ENCODE measurements at places on chromosomes 2 and 18.

DNA sequence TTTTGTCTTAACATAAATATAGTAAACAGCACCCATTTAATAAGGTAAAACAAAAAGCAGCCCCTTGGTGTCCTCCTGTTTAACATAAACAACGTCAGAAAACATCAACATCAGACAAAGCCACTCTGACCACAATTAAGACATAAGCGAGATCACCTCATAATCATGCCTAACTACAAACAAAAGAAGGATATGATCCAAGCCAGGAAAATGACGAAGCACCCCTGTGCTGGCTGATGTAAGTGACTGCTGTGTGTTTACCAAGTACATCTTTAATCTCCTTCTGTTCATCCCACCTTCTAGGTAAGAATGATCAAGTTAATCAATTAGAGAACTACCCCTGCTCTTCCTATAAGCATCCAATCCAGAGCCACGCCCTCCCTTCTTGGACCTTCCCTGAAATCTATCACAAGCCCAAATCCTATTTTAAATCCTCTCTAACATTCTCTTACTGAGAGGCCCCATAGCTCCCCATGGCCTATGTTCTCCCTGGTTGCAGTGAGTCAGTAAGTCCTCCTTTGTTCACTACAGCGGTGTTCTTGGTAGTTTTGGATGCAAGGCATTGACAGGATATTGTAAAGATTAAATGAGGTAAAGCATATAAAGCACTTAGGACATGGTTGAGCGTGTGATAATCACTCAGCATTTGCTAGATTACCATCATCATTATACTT is 424.2 kb downstream of the TSN start:
- DNase-seq, result no peak

GRCh38 chr2:64797881-64798575 is 144.3 kb upstream of the SERTAD2 start:
- DNase-seq, result peak; percentile 4

- no peak for DNase-seq
Measured at GRCh38 chr18:30086351-30086750, 956.2 kb downstream of the DSC3 start.

DNA sequence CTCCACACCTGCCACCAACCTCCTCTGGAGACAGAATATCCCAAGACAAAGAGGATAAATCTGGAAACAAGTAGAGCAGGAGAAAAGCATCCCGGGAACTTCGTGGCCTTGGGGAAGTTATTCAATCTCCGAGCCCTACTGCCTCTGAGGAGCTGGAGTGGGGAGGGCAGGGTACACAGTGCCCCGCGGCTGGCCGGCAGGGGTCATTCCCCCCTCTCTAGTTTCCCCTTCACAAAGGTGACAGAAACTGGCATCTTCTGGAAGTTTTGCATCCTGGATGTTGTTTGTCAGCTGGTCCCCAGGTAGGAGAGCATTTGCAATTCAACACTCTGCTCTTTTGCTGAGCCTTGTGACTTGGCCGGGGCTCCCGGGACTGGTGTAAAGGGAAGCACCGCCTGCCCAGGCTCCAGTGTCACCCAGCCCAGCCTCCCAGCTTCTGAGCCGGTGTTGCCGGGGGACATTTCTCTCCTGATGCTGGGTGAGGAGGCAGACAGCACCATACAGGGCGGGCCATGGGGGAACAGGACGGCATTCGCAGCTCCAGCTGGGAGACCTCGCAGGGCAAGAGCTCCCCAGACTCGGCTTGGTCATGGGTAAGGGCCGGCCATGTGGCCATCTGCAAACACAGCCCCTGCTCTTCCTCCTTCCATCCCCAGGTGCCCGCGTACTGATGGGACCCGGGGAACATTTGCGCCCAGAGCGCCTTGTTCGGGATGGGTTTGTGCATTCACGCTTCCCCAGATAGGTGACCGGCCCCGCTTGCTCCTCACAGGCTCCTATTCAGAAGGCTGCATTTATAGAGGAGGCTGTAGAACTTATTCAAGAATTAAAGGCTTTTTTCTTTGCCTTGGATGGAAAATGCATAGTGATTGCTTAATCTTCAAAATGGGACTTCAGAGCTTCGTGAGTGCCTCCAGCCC is 7.4 kb upstream of the NTSR2 start:
- no peak for DNase-seq

- DNase-seq, result no peak
Measured at GRCh38 chr18:4734021-4734420, 278.9 kb upstream of the DLGAP1 start.

DNA sequence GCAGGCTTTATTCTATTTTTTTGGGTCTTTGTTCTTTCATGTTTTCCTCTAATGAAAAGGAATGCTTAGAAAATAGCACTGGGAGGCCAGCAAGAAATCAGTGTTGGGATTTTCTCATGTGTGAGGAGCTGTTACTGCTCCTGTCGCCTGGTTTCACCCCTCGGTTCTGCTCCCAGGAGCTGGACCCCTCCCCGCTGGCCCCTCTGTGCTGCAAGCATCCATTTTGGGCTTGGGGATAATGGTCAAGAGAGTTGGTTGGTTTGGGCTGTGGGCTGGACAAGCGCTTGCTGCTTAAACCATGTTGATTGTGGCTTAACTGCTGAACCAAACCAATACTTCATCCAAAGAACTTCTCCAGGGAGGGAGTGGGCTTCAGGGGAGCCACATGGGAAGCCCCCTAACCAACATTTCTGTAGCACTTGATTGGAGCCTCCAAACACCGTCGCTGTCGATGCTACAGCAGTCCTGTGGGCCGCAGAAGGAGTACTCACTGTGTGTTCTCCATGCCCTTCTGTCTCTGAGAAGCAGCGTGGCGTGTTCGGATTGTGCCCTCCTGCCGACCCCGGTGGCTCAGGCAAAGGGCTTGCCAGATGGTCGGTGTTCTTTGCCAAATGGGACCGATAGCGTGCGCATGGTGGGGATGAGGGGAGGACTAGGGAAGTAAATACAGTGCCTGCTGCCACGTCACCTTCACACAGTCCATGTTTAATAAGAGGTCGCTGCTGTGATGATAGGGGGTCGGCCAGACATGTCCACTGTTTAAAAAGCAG is 40.0 kb downstream of the AGAP1 start:
- no peak for DNase-seq

DNA sequence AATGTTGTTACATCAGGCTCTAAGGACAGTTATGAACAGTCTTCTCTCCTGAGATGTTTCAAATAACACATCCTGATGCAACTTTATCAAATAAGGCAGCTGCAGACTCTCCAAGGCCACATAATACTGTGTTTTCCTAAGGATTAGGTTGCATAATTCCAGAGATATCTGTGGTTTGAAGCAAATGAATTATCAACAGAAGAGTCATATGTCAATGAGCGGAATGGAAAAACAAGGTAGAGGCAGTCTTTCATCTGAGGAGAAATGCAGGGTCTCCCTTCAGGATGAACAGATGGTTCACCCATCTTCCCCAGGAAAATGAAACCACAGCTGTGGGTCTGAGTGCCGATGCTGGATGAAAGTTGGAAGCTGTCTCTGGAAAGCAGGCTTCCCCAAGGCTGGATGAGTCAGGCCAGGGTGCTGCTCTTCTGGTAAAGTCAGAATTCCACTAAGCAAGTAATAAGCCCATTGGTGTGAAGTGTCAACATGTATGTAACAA is 22.2 kb downstream of the LYG1 start:
- DNase-seq, result no peak

DNA sequence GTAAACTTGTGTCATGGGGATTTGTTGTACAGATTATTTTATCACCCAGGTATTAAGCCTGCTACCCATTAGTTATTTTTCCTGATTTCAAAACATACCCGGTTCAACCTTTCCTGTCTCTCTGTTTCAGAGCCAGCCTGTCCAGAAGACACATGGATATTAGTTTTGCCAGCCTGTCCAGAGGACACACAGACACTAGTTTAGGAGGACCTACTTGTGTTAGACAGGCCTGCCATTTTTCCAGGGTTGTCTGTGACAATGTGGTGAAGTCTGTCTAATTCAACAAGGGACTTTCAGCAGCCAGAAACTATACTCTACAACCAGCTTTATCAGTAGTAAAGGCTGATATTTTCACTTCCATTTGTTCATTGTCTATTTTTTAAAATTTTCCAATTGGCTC is 56.1 kb upstream of the DCC start:
- no peak for DNase-seq

DNA sequence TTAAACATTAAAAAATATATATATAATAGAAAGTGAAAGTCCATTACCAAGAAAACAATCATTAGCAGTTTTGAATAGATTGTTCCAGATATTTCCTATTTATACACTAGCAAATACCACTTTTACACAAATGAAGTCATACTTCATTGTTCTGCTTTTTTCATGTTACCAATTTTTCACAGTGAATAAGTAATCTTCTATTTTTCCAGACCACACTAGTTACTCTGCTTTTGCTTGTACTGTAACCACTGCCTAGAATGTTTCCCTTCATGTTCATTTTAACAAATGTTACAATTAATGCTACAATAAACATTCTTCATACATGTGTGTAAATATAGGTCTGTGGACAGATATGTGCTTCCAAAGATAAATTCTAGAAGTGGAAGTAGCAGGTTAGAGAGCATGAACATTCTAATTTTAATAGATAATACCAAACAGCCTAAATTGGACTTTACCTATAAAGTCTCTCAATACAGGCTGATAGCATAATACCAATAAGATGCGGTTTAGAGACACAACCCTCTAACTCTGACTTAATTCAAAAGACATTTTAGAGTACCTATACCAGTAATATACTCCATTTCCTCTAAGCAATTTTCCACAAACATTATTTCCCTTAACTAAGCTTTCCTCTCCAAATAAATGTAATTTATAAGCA is 17.0 kb downstream of the ITSN2 start:
- DNase-seq, result no peak

- no peak for DNase-seq
Measured at GRCh38 chr2:46956981-46957531, 41.5 kb upstream of the MCFD2 start.

- DNase-seq, result no peak
Measured at GRCh38 chr2:168039881-168040280, 207.5 kb downstream of the STK39 start.

- DNase-seq, result no peak
Measured at GRCh38 chr2:19893520-19894133, 8.2 kb downstream of the TTC32 start.

- no peak for DNase-seq
Measured at GRCh38 chr2:174996622-174997021, 8.6 kb downstream of the CHN1 start.

- DNase-seq, result no peak
Measured at GRCh38 chr18:11809895-11810294, 41.3 kb upstream of the CHMP1B start.

GRCh38 chr2:2747797-2748301 is 416.8 kb upstream of the MYT1L start:
- peak; percentile 17 for DNase-seq

DNA sequence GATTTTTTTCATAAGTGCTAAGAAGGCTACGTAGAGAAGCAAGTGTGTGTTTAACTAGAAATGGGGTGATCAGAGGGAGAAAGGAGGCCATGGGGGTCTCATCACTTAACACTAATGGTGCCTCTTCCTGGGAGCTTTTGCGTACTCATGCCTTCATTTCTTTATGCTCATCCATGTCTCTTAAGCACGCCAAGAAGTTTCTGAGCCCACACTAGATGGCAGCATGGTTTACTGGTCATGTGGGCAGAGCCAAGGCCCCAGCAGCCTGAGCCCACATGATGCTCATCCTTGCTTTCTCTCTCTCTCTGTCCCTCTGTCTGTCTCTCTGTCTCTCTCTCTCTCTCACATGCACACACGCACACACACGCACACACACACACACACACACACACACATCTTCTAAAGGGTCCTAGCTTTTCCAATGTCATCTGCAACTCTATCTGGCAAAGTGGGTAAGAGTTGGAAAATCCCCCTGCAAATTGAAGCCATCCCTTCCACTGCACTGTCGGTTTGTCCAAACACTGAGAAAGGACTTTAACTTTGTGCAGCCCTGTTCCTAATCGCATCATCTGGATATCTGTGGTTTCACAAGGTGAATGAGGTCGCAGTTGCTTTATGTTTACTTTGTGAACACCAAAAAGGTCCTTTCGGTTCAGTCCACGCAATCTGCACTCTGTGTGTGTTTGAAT is 137.1 kb upstream of the CCDC68 start:
- DNase-seq, result peak; percentile 23

DNA sequence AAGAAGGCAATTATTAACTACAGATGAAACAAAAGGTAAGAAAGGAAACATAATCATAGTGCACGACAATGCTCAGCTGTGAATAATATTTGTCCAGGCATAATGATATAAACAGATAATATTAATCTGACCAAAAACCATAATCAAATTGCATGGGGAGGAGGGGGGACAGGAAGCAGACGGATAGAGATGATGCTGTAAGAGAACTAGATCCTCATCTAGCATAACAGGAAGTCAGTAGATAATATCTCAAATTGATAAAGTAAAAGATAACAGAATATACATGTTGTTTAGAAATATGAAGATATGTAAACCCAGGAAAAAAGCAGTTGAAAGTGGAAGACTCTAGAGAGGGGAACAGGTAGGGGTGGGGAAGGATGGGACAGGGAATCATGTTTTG is 84.9 kb upstream of the TGFA start:
- no peak for DNase-seq

DNA sequence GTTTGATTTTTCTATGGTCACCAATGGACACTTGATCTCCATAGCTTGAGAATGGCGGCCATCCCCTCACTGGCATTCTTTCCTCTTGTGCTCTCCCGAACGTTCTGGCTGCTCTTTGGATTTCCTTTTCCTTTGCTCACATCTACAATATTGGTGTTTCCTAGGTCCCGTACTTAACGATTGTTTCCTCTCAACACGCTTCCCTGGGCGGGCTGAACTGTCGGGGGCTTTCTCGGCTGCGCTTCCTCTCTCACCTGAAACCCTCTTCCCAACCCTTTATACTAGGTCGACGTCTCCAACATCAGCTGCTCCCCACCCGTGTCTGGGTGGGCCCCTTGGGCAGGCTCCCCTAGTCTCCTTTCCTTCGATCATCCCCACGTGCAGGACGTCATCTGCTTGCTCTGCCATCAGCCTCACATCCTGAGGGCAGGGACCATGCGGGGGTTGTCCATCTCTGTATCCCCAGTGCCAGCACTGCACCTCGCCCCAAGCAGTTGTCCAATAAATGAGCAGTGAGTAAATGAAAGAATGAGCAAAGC is 634 bp upstream of the DIS3L2 start:
- no peak for DNase-seq

DNA sequence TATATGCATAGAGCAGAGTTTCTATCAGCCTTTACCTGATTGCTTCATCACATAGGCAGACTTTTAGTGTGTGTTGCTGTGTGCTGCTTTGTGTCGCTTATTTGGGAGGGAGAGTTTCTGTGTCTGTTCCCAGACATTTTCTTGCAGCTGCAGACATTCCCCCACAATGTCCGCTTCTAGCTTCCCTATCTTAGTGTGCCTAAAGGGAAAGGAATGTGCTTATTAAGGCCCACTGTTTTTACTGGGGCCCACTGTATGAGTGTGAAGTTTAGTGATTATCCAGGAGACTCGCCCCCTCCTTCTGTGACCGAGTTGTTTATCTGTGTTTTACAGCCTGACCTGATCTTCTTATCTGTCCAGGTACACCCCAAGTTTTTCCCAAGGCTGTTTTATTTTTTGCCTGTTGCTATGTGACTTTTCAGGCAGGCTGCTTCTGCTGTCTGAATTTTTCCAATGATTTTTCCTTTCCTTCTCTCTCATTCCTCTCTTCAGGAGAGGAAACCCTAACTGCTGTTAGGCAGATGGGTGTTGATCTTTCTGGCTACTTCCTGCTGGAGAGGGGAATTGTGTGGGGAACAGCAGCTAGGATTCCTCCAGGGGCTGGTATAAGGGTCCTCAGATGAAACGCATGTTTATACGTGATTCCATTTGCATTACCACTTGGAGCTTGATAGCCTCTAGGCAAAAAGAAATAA is 47.6 kb downstream of the STK17B start:
- no peak for DNase-seq
